ENCODE measurements at places on chromosomes 12 and 14. TPM values are rescaled to one million over a fixed set of nuclear protein-coding genes. Genes with fewer than 3 reads are reported as not detected.

Gene OVCH1
- total RNA-seq, result not detected

- no peaks in the 10 kb centered on the region for H3K36me3 ChIP-seq
- H3K4me1 ChIP-seq, result peaks cover 21% of the 10 kb centered on the region
- peak overlapping the region; percentile 39 for H3K27ac ChIP-seq
- H3K4me3 ChIP-seq, result peak overlapping the region; percentile 6
- DNase-seq, result no peak
These were observed 25.6 kb downstream of the FIGNL2 start for GRCh38 chr12:51822956-51823355.

DNA sequence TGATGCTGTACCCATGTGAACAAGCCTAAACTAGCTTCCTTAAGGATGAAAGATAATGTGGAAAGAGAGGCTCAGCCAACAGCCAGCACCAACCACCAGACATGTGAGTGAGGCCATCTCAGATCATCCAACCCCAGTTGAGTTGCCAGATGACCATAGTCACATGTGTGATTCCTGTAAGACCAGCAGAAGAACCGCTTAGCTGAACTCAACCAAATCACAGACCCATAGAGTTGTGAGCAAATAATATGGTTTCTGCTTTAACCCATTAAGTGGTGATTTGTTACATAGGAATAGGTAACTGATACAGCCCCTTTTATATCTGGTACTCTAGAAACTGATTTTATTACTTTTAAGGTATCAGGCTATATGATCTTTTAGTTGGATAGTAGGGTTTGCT is 17.6 kb upstream of the ELK3 start:
- H3K4me3 ChIP-seq, result no peak overlapping the region
- H3K4me1 ChIP-seq, result peaks cover 16% of the 10 kb centered on the region
- peaks cover 3% of the 10 kb centered on the region for H3K27me3 ChIP-seq
- DNase-seq, result no peak

DNA sequence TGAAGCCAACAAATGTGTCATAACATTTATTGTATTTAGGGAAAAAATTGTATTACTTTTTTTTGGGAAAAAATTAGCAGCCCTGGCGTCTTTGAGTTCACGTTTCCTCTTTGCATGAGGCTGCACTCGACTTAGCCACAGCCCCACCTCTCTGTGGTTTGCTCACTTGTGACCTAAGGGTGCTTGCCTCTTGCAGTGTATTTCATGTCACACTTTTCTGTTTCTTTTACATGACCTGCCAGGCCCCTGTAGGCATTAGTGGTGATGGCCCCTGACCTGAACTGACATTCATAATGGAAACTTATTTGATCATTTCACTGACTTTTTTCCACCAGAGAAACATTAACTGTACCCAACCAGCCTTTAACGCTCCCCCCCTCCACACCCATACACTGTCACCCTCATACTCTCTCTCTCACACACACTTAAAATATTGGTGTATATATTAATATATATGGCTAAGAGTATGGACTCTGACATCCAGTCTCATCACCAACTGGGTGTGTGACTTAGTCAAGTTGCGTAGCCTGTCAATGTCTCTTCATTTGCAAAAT is 122.9 kb downstream of the PRKCH start:
- H3K27me3 ChIP-seq, result no peaks in the 10 kb centered on the region
- peak overlapping the region; percentile 95 for H3K27ac ChIP-seq
- peak; percentile 90 for DNase-seq

GRCh38 chr12:1580526-1580925 is 13.9 kb downstream of the FBXL14 start:
- H3K4me3 ChIP-seq, result no peak overlapping the region
- no peak for DNase-seq
- H3K27me3 ChIP-seq, result no peaks in the 10 kb centered on the region
- no peak overlapping the region for H3K27ac ChIP-seq

GRCh38 chr12:111111681-111112080 is 191.3 kb upstream of the MYL2 start:
- H3K27me3 ChIP-seq, result peaks cover 13% of the 10 kb centered on the region
- no peaks in the 10 kb centered on the region for H3K4me1 ChIP-seq
- no peak overlapping the region for H3K4me3 ChIP-seq
- no peak for DNase-seq

- peaks cover 72% of the 10 kb centered on the region for H3K36me3 ChIP-seq
- peaks cover 56% of the 10 kb centered on the region for H3K4me1 ChIP-seq
- peaks cover 2% of the 10 kb centered on the region for H3K27me3 ChIP-seq
- H3K4me3 ChIP-seq, result peak overlapping the region; percentile 88
- peak overlapping the region; percentile 100 for H3K27ac ChIP-seq
- DNase-seq, result no peak
These were observed 20.6 kb upstream of the CLEC2D start for GRCh38 chr12:9648701-9649531.

- H3K4me1 ChIP-seq, result peaks cover 5% of the 10 kb centered on the region
- H3K36me3 ChIP-seq, result no peaks in the 10 kb centered on the region
- H3K27me3 ChIP-seq, result peaks cover 13% of the 10 kb centered on the region
These were observed 8.0 kb upstream of the KRT8 start for GRCh38 chr12:52912711-52913430.

Measured in activated CD8-positive, alpha-beta T cell treated with anti-CD3 and anti-CD28 coated beads, Interleukin-2, amount 10 ng/mL, durations not matched to agents 7 days and 5 days (primary cell).